ENCODE measurements at places on chromosomes 13 and 19. TPM values are rescaled to one million over a fixed set of nuclear protein-coding genes. Genes with fewer than 3 reads are reported as not detected.

Gene SIGLEC10
- 0.91 TPM for polyA plus RNA-seq

- no peak for DNase-seq
Measured at GRCh38 chr13:113041293-113041690, 64.3 kb upstream of the F7 start.

Gene ZNF177
- polyA plus RNA-seq: 15.6 TPM

DNA sequence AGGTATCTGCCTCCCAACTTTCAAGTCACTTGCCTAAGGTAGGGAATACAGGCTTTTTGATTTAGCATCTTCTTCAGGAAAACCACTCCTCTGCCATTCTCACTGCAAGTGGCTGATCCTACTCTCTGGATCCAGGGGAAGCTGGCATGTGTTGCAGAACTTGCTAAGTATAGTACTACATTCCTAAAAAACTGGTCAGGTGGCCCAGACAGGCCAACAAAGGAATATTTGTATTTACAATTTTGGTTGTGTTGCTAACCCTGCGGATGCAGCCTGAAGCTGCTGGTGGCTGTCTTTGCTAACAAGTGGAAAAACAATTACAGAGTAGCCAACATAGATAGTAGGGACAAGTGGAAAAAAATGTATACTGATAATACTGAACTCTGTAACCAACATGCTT lies 222.5 kb upstream of the STARD13 start:
- no peak for DNase-seq

GRCh38 chr19:28170066-28170465 lies 1042.9 kb downstream of the UQCRFS1 start:
- no peak for DNase-seq

- DNase-seq: no peak
Measured at GRCh38 chr13:34145061-34145460, 327.1 kb downstream of the RFC3 start.

Gene KLK2
- polyA plus RNA-seq: not detected

Gene SRRM5
- 1.6 TPM for polyA plus RNA-seq

DNA sequence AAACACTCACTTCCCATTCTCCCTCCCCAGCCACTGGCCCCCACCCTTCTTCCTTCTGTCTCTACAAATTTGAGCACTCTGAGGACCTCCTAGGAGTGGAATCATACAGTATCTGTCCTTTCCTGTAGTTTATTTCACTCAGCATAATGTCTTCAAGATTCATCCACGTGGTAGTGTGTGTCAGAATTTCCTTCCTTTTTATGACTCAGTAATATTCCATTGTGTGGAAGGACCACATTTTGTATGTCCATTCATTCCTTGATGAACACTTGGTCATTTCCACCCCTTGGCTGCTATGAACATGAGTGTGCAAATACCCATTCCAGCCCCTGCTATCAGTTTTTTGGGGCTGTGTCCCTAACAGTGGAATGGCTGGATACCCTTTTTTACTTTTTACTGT lies 9.8 kb downstream of the KLF2 start:
- DNase-seq: no peak

DNA sequence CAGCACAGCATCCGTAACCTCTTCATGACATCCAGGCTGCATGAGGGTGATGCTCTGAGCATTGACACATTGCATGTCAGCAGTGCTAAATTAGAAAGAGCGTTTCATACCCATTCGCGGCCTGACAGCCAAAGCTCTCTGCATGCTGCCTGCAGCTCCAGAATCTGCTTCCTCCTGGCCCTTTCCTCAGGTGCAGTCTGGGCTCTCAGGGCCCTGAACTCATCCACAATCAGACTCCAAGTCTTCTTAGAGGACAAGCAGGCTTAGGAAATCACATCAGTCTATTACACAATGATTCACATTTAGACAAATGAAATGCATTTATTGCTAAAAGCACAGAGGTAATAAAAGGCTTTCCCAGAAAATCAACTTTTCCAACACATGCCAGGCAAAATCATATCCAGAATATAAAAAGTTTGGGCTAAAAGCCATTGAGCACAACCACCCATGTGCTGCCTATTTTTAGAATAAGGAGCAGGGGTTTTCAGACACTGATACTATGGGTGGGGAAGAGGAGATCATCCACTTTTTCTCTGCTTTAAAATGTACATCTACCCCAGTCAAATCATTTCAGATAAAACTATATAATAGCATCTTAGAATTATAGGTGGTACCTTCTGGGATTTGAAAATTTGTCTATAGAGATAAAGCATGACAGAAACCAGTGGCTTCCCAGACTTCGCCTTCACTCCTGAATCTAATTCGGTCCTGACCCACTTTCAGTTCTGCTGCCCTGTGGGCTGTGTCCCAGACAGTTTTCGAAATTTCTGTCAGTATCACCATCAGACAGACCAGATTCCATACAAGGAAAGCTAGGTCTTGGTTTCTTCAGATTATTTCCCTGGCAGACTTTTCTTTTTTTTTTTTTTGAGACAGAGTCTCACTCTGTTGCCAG lies 109.3 kb downstream of the COL4A2 start:
- no peak for DNase-seq

DNA sequence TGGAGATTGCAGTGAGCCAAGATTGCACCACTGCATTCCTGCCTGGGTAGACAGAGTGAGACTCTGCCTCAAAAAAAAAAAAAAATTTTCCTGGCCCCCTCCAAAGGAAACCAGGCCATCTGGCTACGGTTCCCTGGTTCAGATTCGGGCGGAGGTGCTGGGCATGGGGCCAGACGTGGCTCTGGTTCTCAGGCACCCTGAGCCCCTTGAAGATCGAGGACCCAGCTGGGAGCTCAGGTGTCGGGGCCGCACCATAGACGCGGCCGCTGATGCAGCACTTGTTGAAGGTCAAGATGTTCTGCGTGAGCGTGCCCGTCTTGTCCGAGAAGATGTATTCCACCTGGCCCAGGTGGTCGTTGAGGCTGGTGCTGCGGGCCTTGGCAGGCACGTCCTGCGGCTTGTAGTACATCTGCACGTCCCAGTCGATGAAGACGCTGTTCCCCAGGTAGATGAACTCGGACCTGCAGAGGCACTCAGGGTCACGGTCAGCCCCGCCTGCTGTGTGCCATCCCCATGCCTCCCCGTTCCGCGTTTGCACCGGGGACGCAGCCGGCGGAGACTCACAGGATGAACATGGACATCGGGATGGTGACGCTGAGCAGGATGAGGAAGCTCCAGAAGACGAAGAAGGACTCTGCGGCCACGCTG lies 12.3 kb downstream of the ATP8B3 start:
- DNase-seq: no peak

DNA sequence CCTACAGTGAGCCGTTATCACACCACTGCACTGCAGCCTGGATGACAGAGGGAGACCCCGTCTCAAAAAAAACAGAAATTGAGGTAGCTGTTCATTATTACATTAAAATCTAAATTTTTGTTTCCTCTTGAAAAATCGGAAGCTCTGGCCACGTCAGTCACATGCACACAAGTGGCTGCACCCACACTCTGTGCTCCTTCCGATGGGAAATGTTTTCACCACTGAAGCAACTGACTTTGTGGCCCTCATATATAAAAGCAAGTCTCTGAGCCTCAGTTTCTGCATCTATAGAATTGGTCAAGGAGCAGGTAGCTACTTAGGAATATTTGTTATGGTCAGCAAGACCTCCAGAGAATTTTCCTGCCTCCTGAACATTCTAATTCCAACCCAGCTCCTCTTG lies 4.5 kb downstream of the LRRC25 start:
- DNase-seq: no peak

Gene CYSLTR2
- 0.54 TPM for polyA plus RNA-seq

- DNase-seq: no peak
Measured at GRCh38 chr19:46898731-46899130, 37.9 kb downstream of the ARHGAP35 start.

All from right lung (tissue), 10 donors.